ENCODE measurements at places on chromosomes 13 and 19.

GRCh38 chr13:110268061-110268460 is 38.9 kb downstream of the COL4A1 start:
- DNase-seq, result no peak

DNA sequence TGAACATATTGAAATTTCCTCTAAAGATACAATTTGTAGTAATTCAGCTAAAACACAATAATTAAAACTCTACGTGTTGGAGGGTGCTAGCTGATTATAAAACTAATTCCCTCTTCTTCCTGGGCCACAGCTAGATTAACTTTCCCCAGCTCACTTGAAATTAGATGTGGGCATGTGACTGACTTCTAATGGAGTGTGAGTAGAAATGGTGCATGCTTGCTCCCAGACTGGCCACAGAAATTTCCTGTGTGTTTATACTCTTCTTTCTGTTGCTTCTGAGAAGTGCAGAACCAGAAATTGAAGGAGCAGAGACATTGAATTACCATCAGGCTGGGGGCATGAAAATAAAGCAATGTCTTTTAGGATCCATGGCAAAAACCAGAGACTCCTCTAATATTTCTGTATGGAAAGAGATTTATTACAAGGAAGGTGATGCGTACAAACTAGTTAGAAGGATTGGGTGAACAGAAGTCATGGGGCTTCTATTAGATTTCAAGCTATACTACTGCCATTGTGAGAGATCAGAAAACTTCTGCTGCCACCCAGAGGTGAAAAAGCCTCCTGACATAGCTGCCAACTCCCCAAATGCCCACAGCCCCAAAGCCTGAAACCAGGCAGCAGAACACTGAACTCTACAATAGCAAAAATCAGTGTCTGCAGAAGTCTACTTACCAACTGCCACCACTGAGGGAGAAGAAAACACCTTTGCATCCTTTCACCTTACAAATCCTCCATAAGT is 379.2 kb upstream of the MIR17HG start:
- no peak for DNase-seq

DNA sequence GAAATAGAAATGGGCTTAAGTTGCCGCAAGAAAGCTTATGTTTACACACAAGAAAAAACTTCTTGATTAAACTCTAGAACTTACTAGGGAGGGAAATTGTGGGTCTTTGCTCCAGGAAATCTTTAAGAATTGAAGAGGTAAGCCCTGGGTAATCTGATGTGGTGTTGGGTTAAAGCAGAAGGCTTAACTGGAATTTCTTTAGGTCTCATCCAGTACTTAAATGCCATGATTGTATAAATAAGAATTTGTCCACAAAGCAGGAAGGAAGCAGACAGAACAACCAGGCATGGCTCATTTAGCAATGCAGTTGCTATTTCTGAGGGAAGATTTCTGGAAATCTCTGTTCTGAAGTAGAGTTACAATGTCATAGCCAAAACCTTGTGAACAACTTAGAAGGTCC is 360.4 kb downstream of the KLF5 start:
- DNase-seq, result no peak

DNA sequence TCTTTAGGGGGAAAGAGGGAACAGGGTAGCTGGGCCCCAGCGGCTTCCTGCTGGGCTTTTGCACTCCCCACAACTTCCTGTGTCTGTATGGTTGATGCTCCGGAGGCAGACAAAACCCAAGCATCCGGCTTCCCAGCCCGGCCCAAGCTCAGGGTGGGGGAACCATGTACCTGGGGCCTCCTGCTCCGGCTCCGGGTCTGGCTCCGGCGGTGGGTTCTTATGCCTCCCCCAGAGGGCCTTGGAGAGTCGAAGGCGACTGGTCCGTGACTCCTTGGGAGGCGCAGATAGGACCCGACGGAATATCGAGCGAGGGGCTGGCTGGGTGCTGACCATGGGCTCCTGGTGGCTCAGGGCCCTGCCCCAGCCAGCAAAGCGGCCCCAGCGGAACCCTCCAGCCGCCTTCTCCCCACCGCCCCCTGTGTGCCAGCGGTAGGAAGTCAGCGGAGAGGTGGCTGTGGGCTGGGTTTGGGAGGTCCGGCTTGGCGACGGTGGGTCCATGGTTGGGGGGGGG is 428 bp downstream of the RASAL3 start:
- peak; percentile 57 for DNase-seq

GRCh38 chr19:48321372-48321621 is 4.1 kb upstream of the EMP3 start:
- peak; percentile 96 for DNase-seq

- DNase-seq, result no peak
These were observed 124.4 kb downstream of the SIPA1L3 start for GRCh38 chr19:38031423-38031770.

GRCh38 chr13:98309569-98310335 is 132.7 kb upstream of the RNF113B start:
- DNase-seq, result no peak

- no peak for DNase-seq
These were observed 3.9 kb downstream of the NFIC start for GRCh38 chr19:3370214-3370720.

- no peak for DNase-seq
These were observed 3.4 kb upstream of the ASPDH start for GRCh38 chr19:50516964-50517703.

GRCh38 chr19:30692181-30692811 is 320.1 kb downstream of the ZNF536 start:
- DNase-seq, result no peak

DNA sequence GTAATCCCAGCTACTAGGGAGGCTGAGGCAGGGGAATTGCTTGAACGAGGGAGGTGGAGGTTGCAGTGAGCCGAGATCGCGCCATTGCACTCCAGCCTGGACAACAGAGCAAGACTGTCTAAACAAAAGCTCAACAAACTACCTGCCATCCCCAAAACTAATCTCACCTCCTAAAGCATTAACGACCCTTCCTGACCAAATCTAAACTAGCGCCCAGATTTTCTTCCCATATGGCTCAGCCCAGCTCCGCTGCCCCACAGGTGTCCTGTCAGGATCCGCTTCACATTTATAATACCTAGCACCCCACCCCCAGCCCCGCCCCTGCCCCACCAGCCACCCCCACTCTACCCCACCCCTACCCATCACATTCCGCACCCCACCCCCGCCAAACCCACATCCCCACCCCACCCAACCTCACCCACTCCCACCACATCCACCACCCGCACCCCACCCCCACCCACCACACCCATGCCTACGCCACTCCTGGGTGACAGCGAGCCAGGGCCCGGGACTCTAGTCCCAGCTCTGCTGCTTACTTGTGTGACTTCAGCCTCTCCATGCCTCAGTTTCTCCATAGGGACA is 599 bp downstream of the C19orf12 start:
- DNase-seq, result no peak

GRCh38 chr19:10769533-10770491 is 51.9 kb downstream of the DNM2 start:
- no peak for DNase-seq

GRCh38 chr13:40251343-40252032 is 415.0 kb downstream of the FOXO1 start:
- no peak for DNase-seq

DNA sequence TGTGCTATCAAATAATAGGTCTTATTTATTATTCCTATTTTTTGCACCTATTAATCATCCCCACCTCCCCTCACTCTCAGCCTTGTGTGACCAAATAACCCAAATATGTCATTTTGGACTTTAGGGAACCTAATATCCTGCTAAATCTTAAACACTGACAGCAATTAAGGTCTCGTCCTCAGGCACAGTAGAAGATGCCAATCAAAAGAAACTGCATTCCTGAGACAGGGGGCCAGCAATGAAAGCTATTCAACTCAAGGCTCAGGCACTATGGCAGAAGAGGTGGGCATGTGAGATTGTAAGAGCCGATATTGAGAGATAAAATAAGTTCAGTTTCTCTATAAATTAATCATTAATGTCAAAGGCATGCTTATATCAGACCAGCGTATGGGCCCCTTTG is 1437.7 kb upstream of the PCDH9 start:
- DNase-seq, result no peak

DNA sequence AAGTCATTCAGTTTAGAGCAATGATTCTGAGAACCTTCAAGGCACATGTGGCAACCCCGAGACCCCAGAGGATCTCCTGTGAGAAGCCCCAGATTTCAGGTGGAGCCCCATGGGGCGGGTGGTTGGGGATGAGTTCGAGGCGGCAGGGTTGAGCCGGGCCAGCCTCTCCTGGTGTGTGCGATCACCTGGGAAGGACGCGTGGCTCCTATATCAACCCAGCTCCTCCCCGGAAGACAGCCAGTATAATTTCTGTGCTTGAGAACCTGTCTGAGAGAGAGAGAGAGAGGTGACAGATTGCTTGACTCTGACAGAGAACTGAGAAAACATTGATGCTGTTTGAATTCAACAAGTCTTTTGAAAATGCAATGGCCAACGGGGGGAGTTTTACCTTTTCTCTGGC is 89.0 kb downstream of the TEX29 start:
- DNase-seq, result no peak

DNA sequence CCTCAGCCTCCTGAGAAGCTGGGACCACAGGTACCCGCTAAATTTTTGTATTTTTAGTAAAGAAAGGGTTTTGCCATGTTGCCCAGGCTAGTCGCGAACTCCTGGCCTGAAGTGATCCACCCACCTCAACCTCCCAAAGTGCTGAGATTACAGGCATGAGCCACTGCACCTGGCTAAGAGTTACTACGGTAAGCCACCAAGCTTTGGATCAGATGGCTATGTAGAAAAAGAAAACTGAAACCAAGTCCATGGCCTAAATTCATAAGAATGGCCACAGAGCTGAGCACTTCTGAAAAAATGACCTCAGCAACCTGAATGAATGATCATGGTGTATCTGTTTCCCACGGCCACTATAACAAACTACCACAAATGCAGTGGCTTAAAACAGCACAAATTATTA is 9.4 kb downstream of the OPA3 start:
- DNase-seq, result no peak

DNA sequence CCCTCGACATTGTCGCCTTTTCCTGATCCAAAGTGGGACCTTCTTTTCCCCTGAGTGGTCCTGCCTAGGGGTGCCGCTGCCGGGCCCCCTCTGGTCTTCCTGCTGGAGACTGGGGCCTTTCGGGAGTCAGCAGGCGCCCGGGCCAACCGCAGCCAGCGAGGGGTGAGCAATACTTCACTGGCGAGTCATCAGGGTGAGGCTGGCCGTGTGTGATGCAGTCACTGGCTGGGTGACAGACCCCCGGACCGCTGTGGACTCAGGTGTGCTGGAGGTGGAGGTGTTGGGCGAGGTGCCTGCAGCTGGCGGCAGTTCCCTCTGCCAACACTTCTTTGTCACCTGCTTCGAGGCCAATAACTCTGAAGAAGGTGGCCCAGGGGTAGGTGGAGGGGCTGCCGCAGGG is 1.5 kb upstream of the CGB5 start:
- DNase-seq, result no peak

- no peak for DNase-seq
These were observed 9.2 kb downstream of the JOSD2 start for GRCh38 chr19:50501568-50502475.

GRCh38 chr19:29104605-29105241 is 108.2 kb downstream of the UQCRFS1 start:
- no peak for DNase-seq

- no peak for DNase-seq
These were observed 50.0 kb downstream of the PTPRS start for GRCh38 chr19:5290336-5291262.

- no peak for DNase-seq
These were observed at the start of gene GAMT for GRCh38 chr19:1401138-1401888. Gene GAMT (minus strand): TSS chr19:1401542. CDS start chr19:1401476, 66 bp downstream.

- no peak for DNase-seq
These were observed 6.8 kb upstream of the NECTIN2 start for GRCh38 chr19:44839276-44839675.

- no peak for DNase-seq
These were observed 88.7 kb downstream of the SCGB2B2 start for GRCh38 chr19:34588249-34588648.

GRCh38 chr19:33830264-33830663 is 33.6 kb downstream of the KCTD15 start:
- no peak for DNase-seq

DNA sequence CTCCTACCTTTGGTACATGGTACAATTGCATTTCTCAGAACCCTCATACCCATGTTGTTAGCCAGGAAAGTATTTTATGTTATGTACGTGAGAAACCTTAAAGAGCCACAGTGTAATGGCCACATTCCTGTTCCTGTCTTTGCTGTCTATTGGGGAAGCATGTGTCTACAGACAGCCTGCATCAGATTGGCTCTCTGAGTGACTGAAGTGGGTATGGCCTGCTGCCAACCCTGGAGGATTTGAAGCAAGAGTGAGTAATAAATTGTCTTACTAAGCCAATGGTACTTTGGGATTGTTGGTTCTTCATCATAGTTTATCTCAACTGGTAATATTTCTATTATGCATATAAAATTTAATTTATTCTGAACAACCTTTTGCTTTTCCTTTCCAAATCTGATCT is 574.1 kb downstream of the LMO7 start:
- no peak for DNase-seq

DNA sequence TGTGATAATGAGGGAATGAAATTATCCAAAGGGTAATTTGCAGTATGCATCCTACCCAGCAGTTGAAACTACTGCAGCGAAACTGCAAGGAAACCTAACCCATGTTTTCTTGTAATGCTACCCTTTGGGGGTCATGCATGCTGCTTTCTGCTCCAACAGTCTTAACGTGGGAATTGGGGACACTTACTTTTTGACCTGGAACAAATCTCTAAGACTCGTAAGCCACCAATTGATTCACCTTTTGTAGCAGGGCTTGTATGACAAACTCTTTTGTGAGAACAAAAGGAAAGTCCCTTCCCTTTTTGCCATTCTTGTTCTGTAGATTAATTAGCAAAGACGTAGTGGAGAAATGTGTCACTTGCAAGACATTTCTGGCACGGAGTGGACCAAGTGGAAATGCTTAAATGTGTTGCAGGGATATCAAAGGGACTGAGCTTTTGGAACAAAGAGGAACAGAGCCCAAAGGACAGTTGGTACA is 27.4 kb downstream of the LRCH1 start:
- no peak for DNase-seq

- no peak for DNase-seq
These were observed 322.8 kb downstream of the UQCRFS1 start for GRCh38 chr19:28889941-28890670.

DNA sequence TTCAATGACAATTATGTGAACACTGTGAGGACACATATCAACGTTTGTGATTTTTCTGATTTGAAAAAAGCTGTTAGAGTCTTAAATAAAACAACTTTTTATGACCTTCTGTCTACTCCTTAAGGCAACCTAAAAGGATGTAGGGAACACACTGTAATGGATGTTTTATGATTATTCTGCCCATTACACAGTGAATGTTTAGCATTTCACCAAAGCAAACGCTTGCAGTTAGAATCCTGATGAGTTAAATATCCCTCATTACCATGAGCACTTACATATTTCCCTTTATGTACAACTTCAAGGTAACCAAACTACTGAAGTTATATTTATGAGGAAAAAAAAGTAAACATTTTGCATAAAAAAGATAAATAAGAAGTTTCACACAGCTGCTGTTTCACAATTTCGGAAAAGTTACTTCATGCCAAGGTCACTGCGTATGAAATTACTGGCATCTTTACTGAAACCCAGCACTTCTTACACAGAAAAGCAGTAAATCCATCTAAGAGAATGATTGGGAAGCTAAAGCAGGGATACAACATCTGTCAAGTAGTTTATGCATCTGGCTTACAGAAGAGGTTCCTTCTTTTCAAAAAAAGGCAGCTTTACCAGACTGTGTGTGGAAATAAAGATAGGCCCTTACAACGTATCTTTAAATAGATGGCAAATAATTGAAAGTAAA is 733.7 kb upstream of the ATXN8OS start:
- no peak for DNase-seq

- no peak for DNase-seq
These were observed 11.6 kb downstream of the ATP4B start for GRCh38 chr13:113646376-113646775.
